ENCODE measurements at places on chromosomes 2 and 18.

GRCh38 chr2:239581352-239581901 lies 180.6 kb upstream of the HDAC4 start:
- no peak for DNase-seq

GRCh38 chr18:9655232-9655767 lies 40.9 kb upstream of the PPP4R1 start:
- no peak for DNase-seq

DNA sequence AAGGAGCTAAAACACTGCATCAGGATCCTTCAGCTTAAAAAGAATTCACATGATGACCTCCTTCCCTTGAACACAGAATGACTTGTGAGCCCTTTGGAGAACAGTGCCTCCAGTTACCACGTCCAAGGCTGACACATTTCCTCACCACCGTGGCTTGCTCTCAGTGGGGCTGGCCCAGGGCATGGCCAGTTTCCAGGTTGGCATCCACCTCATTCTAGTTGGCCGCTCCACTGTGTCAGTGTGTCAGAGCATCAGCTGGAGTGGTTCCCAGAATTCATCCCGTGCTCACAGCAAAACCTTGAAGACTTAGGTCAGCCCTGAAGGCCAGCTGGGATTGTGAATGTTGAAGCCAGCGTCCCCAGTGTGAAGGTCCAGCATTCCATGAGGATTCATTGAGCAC lies 158.5 kb downstream of the INSIG2 start:
- DNase-seq, result no peak

DNA sequence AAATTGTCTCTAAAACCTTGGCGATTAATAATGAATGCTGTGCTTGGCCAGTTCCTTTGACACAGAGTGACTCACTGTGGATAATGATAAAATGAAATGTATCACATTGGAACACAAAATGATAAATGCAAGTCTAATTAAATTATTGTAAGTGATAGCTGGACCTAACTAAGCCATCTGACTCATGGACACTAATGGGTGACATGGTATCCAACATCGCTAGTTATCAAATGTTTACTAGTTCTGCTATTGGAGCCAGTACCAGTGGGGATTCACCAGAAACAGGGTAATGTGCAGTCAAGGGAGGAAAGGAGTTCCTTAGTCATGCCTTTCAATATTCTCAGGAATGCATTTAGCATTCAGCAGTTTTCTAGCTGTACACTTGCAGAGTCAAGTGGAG lies 736.3 kb upstream of the ACVR2A start:
- DNase-seq, result no peak

GRCh38 chr2:130749641-130750040 lies 5.7 kb upstream of the AMER3 start:
- no peak for DNase-seq

GRCh38 chr2:59540864-59541263 lies 1012.6 kb downstream of the BCL11A start:
- DNase-seq, result no peak

DNA sequence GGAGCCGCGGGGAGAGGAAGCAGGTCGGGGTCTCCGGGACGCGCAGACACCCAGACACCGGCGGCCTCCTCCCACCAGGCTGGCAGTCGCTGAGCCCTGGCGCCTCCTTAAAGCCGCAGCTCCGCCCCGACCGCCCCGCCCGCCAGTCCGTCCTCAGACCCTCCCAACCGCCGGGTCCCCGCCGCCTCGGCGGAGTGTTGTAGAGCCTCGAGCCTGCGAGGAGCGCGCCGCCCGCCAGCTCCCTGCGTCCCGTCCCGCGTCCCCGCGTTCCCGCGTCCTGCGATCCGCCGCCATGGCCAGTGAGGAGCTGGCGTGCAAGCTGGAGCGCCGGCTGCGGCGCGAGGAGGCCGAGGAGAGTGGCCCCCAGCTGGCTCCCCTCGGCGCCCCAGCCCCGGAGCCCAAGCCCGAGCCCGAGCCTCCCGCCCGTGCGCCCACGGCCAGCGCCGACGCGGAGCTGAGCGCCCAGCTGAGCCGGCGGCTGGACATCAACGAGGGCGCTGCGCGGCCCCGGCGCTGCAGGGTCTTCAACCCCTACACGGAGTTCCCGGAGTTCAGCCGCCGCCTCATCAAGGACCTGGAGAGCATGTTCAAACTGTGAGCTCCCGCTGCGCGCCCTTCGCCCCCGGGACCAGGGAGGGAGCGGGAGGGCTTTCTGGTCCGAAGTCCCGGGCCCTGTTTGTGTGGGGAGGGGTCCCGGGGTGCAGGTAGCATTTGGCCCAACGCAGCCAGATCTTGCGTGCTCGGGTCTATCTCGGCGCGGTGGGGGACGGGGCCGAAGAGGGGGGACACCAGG lies at the start of gene EFHD1:
Gene EFHD1 (plus strand): TSS at position 192 of the 793 bp plus-strand sequence. CDS start 101 bp downstream, at position 293.
- peak; percentile 41 for DNase-seq

DNA sequence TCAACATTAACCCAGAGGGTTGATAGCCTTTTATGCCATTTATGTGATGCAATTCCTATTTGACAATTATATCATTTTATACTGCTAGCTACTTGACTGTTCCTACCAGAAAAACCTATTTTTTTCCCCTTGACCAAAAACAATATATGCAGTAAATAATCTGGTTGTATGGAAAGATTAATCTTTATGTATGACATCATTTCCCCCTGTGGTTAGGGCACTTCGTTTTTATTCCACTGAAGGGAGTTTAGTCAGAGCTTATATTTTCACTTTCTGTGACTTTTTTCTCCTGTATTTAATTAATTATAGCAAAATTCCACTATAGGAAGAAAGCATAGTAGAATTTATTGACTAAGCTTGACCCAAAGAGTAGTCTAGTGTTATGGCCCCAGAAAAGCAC lies 107.6 kb downstream of the HAUS1 start:
- DNase-seq, result no peak

DNA sequence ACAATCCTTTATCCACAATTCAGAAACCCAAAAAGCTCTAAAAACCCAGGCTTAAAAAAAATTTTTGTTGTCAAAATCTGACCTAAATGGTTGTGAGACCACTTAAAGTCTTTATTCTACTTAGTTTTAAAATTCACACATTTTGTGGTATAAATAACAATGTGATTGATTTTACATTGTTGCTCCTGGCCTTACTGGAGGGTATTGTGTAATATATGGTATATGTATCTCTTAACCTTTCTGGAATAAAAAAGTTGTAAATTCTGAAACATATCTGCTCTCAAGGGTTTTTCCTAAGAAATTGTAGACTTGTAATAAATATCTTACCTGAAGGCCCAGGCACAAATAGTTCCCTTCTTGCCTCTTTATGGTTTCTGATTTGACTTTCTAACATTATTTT lies 73.3 kb upstream of the PNPT1 start:
- no peak for DNase-seq

- DNase-seq, result no peak
These were observed 90.4 kb downstream of the ZEB2 start for GRCh38 chr2:144429396-144430112.

GRCh38 chr18:48708807-48709206 lies 170.0 kb downstream of the CTIF start:
- DNase-seq, result no peak

- DNase-seq, result no peak
These were observed 2.8 kb downstream of the CYTIP start for GRCh38 chr2:157441072-157441454.

DNA sequence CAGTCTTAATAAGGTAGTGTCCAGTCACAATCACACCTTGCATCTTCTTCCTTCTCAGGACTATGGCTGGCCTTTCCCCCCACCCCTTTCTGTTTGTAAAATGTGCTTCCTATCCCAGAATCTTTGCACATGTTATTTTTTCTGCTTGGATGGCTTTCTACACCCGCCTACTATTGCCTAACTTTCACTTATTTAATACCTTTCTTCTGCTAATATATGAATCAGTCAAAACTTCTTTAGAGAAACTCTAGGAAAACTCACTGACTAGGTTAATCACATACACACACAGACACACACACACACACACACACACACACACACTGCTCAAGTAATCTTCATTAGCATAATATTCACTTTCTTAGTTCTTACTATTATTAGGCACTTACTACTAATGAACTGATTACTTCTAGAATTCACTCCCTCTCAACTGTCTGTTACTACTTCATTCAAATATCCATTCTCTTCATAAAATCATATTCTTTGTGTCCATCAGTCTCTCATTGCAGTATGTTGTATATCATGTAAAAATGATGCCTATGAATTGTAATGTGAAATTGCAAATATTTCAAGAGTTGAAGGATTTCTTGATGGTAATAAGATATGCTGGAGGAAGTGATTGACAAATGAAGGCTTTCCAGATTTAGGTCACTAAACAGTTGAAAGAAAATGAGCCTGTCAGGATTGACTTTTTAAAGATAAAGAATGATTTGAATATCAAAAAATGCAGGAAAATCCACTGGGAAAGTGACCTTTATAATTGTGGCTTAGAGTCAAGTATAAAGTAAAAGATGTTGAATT lies 51.2 kb downstream of the CLIP4 start:
- DNase-seq, result no peak

GRCh38 chr2:149061133-149061745 lies 22.7 kb downstream of the LYPD6B start:
- DNase-seq, result no peak

DNA sequence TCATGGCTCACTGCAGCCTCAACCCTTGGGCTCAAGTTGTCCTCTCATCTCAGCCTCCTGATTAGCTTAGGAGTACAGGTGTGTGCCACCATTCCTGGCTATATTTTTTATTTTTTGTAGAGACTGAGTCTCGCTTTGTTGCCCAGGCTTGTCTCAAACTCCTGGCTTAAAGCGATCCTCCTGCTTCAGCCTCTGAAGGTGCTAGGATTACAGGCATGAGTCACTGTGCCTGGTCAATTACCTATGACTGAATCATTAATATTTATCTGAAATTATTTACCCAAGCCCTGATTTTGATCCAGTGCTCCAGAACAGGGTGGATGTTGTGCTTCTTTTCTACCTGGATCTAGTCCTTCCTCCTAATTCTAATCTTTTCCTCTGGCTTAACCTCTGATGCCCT lies 87.8 kb downstream of the MAP2 start:
- DNase-seq, result no peak

GRCh38 chr2:32617599-32618189 lies 10.2 kb upstream of the TTC27 start:
- no peak for DNase-seq

DNA sequence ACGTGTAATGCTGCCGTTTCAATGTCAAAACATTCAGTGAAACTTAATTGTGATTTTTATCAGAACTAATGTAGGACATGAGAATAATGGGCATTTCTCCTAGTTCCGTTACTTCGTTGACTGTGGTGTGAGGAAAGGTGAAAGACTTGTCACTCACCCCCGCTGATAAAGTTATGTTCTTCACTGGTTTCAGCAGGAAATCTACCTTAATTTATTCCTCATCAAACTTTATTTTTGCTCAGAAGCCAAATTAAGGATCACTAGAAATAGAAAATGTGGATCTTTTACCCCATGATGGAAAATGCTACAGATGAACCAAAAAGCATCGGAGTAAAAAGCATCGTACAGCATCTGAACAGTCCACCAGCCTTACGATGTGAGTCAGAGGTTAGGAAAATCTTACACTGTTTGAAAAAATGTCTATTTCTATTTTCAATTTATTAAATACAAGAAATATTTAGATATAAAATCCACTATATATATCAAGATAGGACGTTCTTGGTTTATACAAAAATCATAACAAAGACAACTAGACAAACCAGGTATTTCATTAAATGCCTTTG lies 1.0 kb upstream of the ROCK1 start:
- no peak for DNase-seq

DNA sequence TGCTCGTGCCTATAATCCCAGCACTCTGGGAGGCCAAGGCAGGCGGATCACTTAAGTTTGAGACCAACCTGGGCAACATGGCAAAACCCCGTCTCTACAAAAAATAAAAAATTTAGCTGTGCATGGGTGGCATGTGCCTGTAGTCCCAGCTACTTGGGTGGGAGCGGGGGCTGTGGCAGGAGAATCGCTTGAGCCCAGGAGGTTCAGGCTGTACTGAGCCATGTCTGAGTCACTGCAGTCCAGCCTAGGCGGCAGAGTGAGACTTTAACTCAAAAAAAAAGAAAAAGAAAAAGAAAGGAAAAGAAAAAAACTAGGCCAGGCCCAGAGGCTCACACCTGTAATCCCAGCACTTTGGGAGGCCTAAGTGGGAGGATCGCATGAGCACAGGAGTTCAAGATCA lies 30.8 kb downstream of the TWSG1 start:
- no peak for DNase-seq
